ENCODE measurements at places on chromosomes 13 and 19.

DNA sequence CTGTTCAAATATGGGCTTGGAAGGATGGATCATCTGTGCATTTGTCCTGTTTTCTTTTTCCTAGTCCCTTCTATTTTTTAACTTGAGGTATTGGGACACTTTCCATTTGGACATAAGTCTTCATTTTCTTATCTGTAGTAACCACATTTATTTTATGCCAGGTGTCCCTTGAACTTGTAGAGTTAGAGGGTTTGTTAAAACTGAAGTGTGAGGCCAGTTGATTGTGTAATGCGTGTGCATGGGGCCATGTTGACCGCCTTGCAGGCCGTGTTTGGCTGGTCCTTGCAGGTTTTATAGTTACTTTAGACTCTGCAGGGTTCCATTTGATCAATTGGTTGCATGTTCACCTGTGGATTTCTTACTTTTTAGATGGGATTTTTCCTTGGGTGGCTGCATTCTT is 21.0 kb downstream of the SAE1 start:
- DNase-seq, result no peak

- DNase-seq, result no peak
Observed at GRCh38 chr13:54750521-54750920, 1721.9 kb downstream of the OLFM4 start.

- no peak for DNase-seq
Observed at GRCh38 chr13:38685974-38686576, 802 bp upstream of the FREM2 start.

- no peak for DNase-seq
Observed at GRCh38 chr19:7562646-7563393, 27.3 kb downstream of the PNPLA6 start.

DNA sequence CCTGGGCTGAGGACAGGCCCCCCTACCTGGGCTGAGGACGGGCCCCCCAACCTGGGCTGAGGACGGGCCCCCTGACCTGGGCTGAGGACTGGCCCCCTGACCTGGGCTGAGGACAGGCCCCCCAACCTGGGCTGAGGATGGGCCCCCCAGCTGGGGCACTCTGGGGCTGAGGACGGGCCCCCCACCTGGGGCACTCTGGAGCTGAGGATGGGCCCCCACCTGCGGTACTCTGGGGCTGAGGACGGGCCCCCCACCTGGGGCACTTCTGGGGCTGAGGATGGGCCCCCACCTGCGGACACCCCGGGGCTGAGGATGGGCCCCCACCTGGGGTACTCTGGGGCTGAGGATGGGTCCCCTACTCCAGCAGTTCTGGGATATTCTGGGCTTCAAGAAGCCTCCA is 65.5 kb downstream of the RASA3 start:
- no peak for DNase-seq

- no peak for DNase-seq
Observed at GRCh38 chr13:46008631-46009030, 43.9 kb downstream of the ZC3H13 start.

GRCh38 chr13:24271601-24272451 is 37.6 kb upstream of the C1QTNF9 start:
- no peak for DNase-seq

- DNase-seq, result no peak
Observed at GRCh38 chr13:75376792-75377402, 105.1 kb downstream of the TBC1D4 start.

- DNase-seq, result no peak
Observed at GRCh38 chr19:2807379-2808128, 12.1 kb upstream of the ZNF554 start.

DNA sequence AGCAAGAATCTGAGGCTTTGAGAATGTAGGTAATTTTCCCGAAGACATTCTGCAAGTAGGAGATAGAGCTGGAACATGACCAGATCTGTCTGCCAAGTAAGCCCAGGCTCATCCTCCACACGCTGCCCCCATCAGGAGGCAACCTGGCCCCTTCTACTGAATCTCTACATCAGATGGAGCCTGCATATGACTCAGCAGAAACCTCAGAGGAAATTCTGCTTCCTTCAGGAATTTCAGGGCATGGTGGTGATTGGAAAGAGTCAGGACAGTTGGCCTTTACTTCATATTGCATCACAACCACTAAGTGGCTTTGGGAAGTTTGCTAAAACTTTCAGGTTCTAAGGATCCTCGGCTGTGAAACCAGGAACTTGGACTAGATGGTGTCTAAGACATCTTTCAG is 85.2 kb downstream of the LRRC63 start:
- no peak for DNase-seq

GRCh38 chr19:18796239-18796638 is 5.1 kb upstream of the COMP start:
- no peak for DNase-seq

GRCh38 chr19:35534803-35535480 is 1.7 kb downstream of the GAPDHS start:
- DNase-seq, result no peak

DNA sequence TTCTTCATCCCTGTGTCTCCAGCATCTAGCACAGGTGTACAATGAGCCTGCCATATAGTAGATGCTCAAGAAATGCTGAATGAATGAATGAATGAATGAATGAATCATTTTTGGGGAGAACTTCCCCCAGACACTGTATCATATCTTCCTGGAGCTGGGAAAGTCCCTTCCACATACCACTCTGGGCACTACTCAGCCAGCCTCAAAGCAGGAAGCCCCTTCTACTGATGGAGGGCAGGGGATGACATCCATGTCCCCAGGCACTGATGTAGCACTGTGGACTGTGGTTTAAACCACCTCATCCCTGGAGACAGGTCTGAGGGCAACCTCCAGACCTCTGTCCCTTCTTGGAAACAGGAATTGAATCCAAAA is 4.8 kb downstream of the GNA15 start:
- DNase-seq, result no peak

DNA sequence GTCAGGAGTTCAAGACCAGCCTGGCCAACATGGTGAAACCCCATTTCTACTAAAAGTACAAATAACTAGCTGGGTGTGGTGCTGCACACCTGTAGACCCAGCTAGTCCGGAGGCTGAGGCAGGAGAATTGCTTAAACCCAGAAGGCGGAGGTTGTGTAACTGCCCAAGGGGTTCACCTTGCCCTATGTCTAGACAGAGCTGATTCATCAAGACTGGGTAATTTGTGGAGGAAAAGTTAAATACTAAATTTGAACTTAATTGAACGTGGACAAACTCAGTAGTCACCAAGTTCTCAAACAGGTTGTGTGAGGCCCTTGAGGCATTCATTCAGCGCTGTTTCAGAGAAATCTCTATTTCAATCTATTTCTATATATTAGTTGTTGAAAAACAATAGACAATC is 13.7 kb upstream of the ZNF486 start:
- no peak for DNase-seq

GRCh38 chr13:44263751-44264620 is 109.6 kb upstream of the SERP2 start:
- DNase-seq, result no peak

GRCh38 chr13:106565127-106565775 is 2.7 kb downstream of the ARGLU1 start:
- no peak for DNase-seq

DNA sequence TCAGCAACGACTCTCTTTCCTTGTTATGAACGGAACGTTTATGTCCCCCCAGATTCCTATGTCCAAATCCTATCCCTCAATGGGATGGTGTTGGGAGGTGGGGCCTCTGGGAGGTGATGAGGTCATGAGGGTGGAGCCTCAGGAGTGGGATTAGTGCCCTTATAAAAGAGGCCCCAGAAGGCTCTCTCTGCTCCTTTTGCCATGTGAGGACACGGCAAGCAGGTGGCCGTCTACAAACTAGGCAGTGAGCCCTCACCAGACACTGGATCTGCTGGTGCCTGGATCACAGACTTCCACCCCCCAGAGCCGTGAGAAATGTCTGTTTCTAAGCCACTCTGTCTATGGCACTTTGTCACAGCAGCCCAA is 53.2 kb downstream of the EPS15L1 start:
- no peak for DNase-seq

DNA sequence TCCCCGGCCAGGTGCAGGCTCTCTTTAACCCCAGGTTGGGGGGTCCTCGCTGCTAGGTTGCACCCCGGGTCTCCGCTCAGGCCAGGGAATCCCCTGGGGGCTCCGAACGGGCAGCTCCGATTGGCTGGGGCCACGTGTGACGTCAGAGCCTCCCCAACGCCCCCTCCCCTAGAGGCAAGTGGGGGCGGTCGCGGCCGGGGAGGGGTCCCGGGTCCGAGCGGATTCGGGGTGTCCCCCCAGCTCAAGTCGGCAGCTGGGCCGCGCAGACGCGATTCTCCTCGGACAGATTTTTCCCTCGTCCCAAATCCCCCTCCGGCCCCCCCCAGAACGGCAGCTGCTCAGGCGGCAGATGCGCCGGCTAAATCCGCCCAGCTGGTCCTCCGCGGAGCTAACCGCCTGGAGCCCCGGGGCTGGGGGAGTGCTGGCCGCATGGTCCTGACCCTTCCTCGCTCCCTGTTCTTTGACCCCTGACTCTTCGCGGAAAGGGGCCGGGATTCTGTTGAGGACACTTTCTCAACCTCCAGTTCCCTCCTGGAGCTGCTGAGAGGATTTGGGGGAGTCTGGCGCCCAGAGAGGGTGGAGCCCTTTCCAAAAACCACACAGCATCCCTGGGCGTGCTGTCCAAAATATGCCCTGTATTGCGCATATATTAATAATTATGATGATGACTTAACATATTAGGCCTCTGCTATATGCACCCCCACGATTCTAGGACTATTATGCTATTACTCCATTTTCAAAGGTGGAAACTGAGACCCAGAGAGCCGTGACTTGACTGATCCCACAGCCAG is 25.4 kb upstream of the SEMA6B start:
- DNase-seq, result no peak

DNA sequence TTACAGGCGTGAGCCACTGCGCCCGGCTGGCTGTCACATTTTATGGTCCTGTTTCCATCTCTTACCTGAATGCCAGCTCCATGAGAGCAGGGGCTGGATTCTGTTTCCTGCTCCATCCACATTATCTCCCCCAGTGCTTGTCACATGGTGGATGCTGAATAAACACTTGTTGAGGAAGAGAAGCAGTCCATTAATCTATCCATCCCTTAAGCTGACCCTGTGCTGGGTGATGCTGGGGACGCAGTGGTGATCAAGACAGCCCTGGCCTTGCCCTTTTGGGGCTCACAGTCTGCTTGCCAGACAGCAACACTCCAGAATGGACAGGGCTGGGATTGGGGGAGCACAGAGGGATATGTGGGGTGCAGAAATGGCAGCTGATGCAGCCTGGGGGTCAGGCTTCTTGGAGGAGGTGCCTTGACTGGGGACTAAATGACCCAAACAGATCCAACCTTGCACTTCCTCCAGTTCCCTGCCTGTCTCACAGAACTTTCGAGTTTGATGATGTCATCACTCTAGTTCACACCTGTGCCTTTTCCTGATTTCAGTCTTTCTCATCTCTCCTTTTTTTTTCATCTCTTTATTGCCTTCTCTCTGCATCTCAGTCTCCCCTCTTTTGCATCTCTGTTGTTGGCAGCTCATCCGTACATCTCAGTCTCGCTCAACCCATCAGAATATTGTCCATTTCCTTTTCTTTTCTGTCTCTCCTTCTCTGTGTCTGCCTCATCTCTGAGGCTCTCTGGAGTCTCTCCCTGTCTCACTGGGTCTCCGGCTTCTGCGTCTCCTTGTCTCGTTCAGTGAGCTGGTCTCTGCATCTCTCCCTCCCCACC is 4.6 kb downstream of the IRF2BP1 start:
- DNase-seq, result no peak

DNA sequence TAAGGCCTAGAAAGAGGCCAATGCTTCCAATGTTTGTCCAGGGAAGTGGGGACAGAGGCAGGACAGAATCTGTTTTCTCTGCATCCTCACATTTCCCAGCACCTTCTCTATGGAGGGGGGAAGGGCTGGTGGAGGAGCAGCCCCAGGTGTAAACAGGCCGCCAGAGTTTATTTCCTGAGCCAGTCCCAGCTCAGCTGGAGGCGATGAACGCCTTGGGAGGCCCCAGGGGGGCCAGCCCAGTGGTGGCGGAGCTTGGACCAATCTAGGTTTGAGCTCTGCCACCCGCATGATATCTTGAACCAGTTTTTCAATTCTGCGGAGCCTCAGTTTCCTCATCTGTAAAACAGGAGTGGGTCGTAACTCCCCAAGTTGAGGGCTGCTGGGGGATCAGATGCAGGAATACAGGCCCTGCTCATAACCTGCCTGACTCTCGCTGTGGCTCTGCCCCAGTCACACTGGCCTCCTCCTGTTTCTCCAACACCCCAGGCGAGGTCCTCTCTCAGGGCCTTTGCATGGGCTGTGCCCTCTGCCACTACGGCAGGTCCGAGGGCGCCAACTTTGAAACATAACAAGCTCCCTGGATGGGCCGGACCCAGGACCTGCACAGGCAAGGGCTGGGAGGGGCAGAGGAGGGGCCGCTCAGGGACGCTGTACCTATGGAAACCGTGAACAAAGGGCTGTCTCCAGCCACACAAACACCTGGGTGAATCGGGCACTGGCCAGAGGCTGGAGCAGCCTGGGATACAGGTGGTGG is 1.1 kb downstream of the TNFAIP8L1 start:
- DNase-seq, result no peak

GRCh38 chr19:43767316-43767715 is 12.6 kb upstream of the SMG9 start:
- DNase-seq, result no peak

- no peak for DNase-seq
Observed at GRCh38 chr13:111573801-111574200, 253.4 kb downstream of the TEX29 start.

DNA sequence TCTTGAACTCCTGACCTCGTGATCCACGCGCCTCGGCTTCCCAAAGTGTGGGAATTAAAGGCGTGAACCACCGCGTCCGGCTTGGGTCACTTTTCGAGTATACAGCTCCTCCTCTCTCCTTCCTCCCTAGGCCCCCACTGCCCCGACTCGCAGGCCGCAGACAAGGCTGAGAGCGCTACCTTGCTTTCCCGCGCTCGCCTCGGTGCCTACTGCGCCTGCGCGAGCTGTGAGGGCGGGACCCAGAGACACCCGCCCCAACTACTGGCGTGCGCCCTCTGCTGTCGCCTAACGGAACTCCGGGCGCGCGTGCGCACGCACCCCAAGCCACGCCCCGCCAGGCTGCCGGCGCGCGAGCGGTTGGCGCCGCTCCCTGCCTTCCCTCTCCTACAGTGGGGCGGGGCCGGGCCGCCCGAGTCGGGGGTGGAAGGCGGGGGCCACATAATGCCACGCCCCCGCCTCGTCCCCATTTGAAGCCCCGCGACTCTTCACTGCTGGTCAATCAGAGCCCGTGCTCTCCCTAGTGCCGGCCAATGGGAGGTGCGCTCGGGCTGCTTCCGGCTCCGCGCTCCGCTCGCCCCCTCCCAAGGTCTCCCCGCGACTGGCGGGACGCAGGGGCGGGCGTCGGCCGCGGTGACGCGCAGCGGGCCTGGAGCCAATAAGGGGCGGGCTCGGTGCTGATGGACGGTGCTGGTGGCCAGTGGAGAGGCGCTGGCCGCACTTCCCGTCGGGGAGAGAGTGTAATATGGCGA is at the start of gene RAB8A:
Gene RAB8A (plus strand): TSS at position 730 of the 749 bp plus-strand sequence. CDS start 13 bp downstream, at position 743.
- peak; percentile 97 for DNase-seq

DNA sequence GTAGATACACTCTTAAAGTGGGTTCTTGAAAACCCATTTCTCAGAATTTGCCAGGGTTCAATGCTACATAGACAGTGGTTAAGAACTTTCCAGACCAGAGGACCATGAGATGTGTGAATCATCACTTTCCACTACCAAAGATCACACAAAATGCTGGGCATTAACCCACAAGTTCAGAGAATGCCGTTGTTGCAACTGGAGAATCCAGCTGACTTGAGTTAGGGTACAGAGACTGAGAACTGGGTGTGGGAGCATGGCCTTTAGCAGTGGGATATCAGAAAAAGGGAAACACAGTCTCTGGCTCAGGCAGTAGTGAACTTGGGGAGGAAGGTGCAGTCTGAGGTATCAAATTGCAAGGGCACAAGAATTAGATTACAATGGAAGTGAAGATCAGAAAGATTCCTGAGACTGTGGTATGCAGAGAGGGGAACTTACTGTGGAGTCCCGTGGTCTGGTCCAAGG is 51.5 kb upstream of the WDFY2 start:
- no peak for DNase-seq
